Activated CD8-positive, alpha-beta T cell treated with anti-CD3 and anti-CD28 coated beads, Interleukin-2, amount 10 ng/mL, durations not matched to agents 7 days and 5 days (primary cell): ENCODE measurements at places on chromosomes 12 and 14. TPM values are rescaled to one million over a fixed set of nuclear protein-coding genes. Genes with fewer than 3 reads are reported as not detected.

DNA sequence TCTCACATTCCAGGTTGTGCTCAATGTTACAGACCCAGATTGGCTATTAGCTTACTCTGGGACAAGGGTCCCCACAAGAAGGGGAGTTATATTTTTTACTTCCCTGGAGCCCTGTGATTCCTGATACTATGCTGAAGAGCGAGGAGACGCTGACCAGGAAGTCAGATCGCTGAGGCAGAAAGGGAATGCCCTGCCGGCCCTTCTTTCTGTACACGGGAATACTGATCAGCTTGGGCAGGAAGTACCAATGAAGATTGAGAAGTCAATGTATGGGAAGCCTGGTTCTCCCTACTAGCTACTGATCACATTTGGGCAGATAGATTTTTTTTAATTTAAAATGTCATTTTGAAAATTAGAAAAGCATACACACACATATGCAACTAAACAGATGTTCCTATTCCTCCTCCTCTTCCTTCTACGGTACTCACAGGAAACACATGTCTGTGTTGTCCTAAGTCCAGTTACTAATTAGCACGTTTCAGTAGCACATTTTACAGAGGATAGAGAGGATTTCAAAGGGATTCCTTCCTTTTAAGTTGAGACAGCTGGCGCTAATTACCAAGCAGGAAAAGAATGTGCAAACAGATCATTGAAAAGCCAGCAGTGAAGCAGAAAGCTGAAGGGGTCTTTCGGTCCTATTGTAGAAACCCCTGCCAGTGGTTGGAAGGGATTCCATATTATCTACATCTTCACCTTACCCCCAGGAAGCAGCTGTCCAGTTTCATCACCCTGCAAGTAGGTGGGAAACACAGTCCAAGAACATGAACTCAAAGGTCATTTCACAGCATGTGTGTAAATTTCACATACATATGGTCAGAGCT is 292.4 kb downstream of the DUSP6 start:
- DNase-seq = no peak

The GDF3 gene
- total RNA-seq = not detected

The PRIMA1 gene
- total RNA-seq = not detected

GRCh38 chr12:117470804-117471203 is 109.4 kb upstream of the NOS1 start:
- no peak for DNase-seq

DNA sequence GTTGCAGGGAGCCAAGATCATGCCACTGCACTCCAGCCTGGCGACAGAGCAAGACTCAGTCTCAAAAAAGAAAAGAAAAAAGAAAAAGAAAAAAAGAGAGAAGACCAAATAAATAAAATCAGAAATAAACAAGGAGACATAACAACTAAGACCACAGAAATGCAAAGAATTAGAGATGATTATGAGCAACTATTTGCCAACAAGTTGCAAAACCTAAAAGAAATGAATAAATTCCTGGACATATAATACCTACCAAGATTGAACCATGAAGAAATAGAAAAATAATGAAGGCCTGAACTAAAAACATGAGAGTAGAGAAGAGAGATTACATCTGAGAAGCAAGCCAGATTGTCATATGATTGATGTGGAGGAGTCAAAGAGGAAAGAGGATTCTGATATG is 17.6 kb upstream of the EPS8 start:
- no peak for DNase-seq

DNA sequence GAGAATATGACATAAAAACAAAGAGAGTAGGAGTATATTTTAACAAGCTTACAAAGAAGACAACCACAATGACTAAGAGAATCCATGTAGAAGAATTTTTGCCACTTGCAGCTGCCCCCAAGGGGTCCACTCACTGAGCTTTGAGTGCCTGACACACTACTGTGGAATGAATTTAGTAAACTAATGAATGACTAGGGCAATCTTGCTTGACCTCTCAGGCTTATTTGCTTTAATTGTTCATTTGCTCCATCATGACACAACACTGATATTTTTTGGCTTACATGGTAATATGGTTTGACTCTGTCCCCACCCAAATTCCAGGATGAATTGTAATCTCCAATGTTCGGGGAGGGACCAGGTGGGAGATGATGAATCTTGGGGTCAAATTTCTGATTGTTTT is 249.1 kb upstream of the FAR2 start:
- DNase-seq = no peak

- no peak for DNase-seq
Measured at GRCh38 chr12:13061377-13061776, 17.2 kb downstream of the FAM234B start.

- DNase-seq = no peak
Measured at GRCh38 chr12:48185181-48185919, 1.9 kb downstream of the CCDC184 start.

The IAPP gene
- total RNA-seq = not detected

The FKBP3 gene
- 70.2 TPM for total RNA-seq
